ENCODE measurements at places on chromosomes 1 and 21.

GRCh38 chr1:231266811-231267322, 25.9 kb downstream of the GNPAT start:
- DNase-seq = no peak

- DNase-seq = no peak
These were observed 9.7 kb downstream of the GNG12 start for GRCh38 chr1:67823615-67824014.

DNA sequence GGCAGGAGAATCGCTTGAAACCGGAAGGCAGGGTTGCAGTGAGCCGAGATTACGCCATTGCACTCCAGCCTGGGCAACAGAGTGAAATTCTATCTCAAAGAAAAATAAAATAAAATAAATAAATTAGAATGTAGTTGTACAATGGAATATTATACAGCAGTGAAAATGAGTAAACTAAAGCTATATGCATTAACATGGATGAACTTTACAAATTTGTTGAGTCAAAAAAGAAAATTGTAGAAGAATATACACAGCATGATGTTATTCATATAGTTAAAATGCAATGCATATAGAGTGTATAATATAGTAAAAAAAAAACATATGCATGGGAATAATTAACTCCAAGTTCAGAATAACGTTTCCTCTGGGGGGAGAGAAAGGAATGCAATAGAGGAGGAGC, 11.0 kb upstream of the NAV1 start:
- no peak for DNase-seq

DNA sequence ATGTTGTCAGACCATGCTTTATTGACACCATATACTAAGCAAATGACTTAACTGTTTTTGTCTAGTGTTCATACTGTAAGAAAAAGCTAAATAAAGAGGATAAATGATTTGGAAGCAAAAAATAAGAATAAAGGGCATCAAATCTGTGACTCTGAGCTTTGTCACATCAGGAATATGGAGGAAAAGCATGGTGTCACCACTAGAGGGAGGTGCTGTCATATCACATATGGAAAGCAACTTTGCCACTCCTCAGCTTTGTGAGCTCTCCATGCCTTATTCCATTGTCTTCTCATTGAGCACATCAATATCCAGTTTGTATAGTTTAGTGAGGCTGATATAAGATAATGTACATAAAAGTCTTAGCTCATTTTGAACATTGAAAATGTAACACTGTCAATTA, 20.8 kb upstream of the GBP1 start:
- peak; percentile 64 for DNase-seq

GRCh38 chr1:112059679-112060078, 70.2 kb upstream of the KCND3 start:
- no peak for DNase-seq

GRCh38 chr21:34592120-34592955, 22.6 kb downstream of the RCAN1 start:
- DNase-seq = no peak

DNA sequence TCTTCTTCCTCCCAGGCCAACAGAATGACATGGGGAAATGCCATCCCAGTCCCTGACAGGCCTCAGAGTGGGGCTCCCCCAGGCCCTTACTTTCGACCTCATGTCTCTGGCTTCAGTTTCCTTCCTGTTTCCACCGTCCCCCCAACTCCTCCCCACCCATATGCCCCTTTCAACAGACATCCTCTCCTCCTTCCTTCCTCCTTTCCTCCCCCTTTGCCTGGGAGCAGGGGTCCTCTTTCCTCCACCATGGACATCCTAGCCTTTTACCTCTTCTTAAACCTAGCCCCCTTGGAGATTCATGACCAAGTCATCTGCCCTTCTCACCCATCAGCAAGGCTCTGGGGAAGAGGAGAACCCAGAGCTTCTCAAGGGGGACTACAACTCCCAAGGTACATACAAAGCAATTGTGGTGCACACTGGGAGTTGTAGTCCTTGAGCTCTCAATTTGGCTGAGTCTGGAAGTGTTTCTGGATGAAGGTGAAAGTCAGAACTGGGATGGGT, 4.0 kb downstream of the ZBTB7B start:
- DNase-seq = no peak

DNA sequence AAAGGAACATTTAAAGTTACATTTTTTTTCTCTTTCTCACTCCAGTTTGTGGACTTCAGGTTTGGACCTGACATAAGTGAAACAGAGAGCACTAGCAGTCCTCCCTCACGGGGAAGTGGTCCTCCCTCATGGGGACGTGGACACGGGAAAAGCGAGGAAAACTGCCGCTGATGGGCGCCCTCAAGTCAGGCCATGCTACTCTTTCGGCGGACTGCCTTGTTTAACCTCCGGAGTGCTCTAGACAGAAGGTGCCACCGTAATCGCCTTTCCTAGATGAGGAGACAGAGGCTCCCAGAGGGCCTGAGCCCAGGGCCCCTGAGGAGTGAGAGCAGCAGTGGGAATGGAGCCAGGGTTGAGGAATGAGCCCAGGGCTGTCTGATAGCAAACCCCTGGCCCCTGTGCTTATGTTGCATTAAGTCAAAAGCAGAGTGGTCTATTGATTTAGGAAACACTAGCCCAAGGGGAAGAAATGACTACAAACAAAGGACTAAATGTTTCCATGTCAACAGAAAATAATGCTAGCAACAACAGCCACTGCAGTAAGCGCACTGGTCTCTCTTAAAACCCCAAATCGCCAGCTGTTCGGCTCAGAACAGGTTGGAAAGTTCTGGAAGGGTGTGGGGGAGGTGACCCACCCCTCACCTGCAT, 84.1 kb downstream of the DMRTB1 start:
- no peak for DNase-seq

DNA sequence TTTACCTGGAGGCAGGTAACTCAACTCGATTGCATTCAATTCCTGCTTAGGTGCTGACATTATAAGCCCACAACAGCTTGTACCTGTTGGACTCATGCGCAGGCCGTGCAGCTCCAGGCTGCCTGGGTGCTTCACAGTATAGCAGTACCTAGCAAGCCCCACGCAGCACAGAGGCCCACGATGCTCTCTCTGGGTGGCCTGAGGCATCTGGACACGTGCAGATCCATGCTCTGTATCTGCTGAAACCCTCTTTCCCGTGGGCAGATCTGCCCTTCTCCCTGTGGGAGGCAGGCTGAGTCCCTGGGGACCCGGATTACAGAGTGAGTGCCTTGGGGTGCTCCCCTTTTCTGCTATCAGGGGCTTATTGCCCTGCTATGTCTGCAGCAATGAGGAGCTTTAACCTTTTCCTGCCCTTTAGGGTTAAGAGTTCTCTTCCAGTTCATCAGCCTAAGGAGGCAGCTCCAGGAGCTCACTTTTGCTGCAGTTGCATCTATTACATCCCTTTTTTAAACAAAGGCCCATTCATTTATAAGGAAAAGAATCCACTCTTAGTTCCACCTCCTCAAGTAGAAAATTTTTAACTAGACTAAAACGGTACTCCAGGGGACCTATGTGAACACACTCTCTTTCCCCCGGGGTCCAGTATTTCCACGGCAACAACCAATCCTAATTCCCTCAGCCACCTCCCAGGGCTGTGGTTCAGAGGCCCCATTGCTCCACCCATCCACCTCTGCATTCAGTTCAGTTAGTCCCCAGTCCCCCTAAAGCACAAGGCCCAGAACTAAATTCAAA, 19.3 kb downstream of the ITPKB start:
- no peak for DNase-seq

- DNase-seq = no peak
These were observed 1.0 kb downstream of the ENTREP3 start for GRCh38 chr1:155254228-155254713.

DNA sequence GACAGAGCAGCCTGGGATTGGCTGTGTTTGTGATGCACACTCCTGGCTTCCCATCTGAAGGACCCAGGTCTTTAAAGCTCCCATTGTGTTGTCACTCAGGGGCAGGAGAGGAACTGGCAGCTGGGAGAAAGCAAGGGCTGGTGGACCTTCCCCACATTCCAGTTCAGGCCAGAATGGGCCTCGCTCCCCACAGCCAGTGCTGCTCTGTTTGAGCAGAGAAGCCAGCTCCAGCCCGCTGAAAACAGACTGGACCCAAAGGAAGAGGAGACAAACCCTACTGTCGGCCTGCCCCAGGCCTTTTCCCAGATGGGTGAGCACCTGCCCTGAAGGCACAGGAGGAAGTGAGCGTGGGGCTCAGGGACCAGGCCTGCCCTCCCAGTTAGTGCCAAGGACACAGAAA, 499.4 kb downstream of the NPHP4 start:
- DNase-seq = no peak

GRCh38 chr1:219175212-219175564, 1.5 kb downstream of the LYPLAL1 start:
- no peak for DNase-seq

- peak; percentile 20 for DNase-seq
These were observed 106.5 kb upstream of the SLC44A3 start for GRCh38 chr1:94713472-94714141.

GRCh38 chr1:95073446-95073845, 695 bp upstream of the ALG14 start:
- DNase-seq = no peak

DNA sequence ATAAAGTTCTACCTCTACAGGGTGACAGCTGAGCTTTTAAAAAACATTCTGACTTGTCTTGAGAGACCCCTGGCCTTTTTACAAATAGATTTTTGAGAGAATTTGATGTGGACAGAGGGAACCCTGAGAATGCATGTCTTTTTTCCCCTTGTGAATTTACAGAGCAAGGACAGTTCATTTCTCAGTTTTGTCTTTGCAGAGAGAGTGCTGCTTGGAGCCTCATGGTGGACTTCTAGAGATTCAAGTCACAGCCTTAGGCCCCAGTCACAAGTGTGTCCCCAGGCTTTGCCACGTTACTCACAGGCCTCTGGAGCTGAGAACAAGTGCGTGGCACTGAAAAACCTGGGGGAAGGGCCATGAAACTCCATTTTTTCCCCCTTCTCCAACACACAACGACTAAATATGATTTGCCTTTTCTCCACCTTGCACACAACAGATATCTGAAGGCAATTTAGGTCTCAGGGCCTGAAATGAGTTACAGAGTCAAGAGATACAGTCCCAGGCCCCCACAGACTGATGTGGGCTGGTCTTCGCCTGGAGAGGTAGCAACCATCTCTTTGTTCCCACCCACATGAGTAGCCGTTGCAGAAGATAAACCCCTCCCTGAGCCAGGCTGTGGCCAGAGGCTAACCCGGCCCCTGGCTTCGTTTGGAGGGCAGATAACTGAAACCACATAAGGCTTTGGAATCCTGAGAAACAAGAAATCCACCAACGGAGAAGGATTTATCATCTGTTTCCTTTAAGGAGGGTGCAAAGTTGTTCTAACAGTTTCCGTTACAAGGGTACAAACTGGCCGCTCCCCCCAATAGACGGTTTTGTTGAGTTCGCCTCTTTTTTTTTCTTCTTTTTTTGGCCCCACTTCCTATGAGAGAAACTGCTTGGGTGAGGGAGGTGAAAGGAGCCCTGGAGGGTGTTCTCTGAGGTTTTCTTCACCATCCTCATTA, 1.0 kb upstream of the PIGV start:
- DNase-seq = peak; percentile 74

DNA sequence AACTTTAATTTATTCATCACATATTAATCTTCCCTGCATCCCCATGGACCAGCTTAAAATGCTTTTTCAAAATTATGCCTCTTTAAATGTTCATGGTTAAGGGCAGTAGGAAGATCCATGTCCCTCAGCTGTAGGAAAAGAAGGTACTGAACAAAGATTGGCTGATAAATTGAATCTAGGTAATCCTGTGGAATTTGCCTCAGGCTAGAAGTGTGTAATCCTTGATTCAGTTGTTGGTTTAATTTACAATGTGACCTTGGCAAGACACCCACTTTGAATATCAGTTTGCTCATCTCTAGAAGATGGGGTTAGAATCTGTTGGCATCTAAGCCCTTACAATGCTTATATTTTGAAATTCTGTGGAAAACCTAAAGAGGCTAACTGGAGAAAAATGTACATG, 6.1 kb downstream of the TTC4 start:
- no peak for DNase-seq

GRCh38 chr1:14112613-14113012, 412.6 kb downstream of the PRDM2 start:
- no peak for DNase-seq

DNA sequence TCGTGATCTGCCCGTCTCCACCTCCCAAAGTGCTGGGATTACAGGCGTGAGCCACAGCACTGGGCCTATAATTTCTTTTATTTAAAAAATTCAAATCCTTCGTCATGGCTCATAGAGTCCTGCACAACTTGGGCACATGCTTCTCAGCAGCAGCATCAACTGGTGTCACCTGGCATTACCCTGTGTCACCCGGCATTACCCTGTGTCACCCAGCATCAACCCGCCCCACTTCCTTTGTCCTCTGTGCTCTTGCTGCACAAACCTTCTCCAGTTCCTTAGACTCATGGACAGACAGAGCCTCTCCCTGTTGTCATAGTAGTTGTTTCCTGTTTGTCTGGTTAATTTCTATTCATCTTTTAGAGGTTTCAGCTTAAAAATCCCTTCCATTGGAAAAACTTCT, 121.2 kb upstream of the SERBP1 start:
- DNase-seq = no peak

DNA sequence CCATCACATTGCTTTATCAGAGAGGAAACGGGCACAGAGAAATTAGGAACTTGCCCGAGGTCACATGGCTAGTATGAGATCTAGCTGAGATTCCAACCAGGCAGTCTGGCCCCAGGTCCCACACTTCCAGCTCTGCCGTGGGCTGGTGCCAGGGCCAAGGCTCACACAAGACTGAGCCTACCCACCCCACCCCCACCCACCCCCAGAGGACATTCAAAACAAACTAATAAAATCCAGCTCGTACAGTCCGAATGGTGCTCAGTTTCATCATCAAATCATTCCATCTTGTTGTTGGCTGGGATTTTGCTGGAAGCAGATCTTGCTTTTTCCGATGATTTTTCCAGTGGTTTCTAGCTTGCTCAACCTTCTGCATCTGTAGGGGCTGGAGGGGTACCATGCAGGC, 27.9 kb downstream of the MATN1 start:
- DNase-seq = no peak

All from GM13977 (cell line).